ENCODE measurements at places on chromosomes 5 and 9. TPM values are rescaled to one million over a fixed set of nuclear protein-coding genes. Genes with fewer than 3 reads are reported as not detected.

FNBP1 gene
- 62.2 TPM for total RNA-seq

PCDHA7 gene
- 2.0 TPM for total RNA-seq

- no peak overlapping the region for H3K4me3 ChIP-seq
- peaks cover 21% of the 10 kb centered on the region for H3K27me3 ChIP-seq
- H3K36me3 ChIP-seq = no peaks in the 10 kb centered on the region
- no peaks in the 10 kb centered on the region for H3K4me1 ChIP-seq
These were observed 185.0 kb downstream of the SREK1 start for GRCh38 chr5:66329078-66329477.

GRCh38 chr9:14321517-14322130, 7.7 kb upstream of the NFIB start:
- H3K4me1 ChIP-seq = peaks cover 52% of the 10 kb centered on the region
- no peak for DNase-seq
- H3K27ac ChIP-seq = peak overlapping the region; percentile 77

MEGF10 gene
- total RNA-seq = 39.8 TPM

- H3K27ac ChIP-seq = no peak overlapping the region
- H3K27me3 ChIP-seq = peaks cover 9% of the 10 kb centered on the region
- no peak overlapping the region for H3K4me3 ChIP-seq
- H3K36me3 ChIP-seq = no peaks in the 10 kb centered on the region
- H3K4me1 ChIP-seq = peaks cover 8% of the 10 kb centered on the region
These were observed 1046.2 kb downstream of the CDH12 start for GRCh38 chr5:21806943-21807342.

CNTNAP3 gene
- total RNA-seq = 30.4 TPM

POU4F3 gene
- total RNA-seq = not detected

- no peak for DNase-seq
- no peaks in the 10 kb centered on the region for H3K36me3 ChIP-seq
- no peak overlapping the region for H3K27ac ChIP-seq
- no peak overlapping the region for H3K4me3 ChIP-seq
These were observed 109.0 kb upstream of the ATP10B start for GRCh38 chr5:160961038-160961437.

DNA sequence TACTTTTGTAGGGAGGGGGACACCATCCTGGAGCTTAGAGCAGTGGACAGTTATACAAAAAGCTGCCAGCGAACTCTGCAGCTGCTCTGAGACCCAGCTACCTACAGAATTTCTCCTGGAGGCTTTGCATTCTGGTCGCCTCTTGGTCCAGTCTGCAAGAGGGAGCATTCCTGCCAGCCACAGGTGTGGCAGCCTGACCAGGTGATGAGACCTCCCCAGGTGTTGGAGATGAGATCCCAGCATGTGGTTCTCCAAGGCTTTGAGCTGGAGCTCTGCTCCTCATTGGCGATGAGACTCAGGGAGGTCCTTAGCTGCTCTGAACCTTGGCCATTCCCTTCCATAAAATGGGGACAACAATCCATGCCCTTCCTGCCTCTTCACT, 69.3 kb downstream of the RGS3 start:
- peaks cover 7% of the 10 kb centered on the region for H3K4me1 ChIP-seq
- H3K36me3 ChIP-seq = no peaks in the 10 kb centered on the region
- H3K4me3 ChIP-seq = no peak overlapping the region
- no peak overlapping the region for H3K27ac ChIP-seq
- DNase-seq = no peak

DNA sequence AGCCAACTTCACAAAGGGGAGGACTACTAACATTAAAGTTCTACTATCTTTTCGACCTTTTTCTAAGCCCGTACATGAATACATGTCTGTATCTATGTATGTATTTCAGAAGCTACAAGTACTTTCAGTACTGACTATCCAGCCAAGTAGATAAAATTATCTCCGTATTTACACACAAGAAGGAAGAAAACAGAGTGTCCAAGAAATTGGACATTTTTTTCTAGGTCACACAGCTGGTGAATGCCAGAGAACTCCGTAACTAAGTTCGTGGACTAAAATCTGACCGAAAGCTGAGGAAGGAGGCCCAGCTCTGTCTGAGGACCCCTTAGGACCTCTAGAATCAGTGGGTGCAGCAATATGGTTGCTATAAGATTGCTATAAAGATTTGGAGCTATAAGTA, 83.4 kb downstream of the MAMDC2 start:
- no peak overlapping the region for H3K27ac ChIP-seq
- H3K27me3 ChIP-seq = no peaks in the 10 kb centered on the region
- DNase-seq = no peak
- peaks cover 3% of the 10 kb centered on the region for H3K36me3 ChIP-seq

ADGRD2 gene
- total RNA-seq = not detected

NDUFS6 gene
- 35.1 TPM for total RNA-seq

PCDHB12 gene
- total RNA-seq = 1.9 TPM

SMC5 gene
- 30.6 TPM for total RNA-seq

ACTBL2 gene
- not detected for total RNA-seq

Data from osteocyte (in vitro differentiated cells).